ENCODE measurements at places on chromosomes 16 and 17. TPM values are rescaled to one million over a fixed set of nuclear protein-coding genes. Genes with fewer than 3 reads are reported as not detected.
A peak's percentile ranks its signal among the peaks of the same experiment; 100 is the strongest.

ABI3 gene
- total RNA-seq = 0.31 TPM

WNK4 gene
- 22.8 TPM for total RNA-seq

HIC1 gene
- total RNA-seq = 14.5 TPM

OR1A1 gene
- total RNA-seq = not detected

TMEM204 gene
- total RNA-seq = not detected

KRT33B gene
- not detected for total RNA-seq

DNA sequence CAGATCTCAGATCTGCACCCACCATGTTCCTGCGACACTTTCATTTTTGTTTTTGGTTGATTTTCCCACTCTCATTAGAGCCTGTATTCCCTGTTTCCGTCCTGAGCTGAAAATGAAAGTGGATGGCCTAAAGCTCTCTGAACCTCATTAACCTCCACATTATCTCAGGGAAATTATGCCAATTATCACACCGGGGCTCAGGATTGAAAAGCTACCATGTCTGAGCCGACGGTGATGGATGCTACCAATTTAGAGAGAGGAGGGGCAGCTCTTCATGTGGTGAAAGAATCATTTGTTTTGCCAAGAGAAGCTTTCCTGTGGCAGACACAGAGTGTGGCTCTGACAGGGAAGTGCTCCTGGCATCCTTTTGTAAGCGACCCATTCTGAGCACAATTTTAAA, 410.4 kb upstream of the CDH11 start:
- H3K4me1 ChIP-seq = peaks cover 15% of the 10 kb centered on the region
- no peak overlapping the region for H3K27ac ChIP-seq
- no peaks in the 10 kb centered on the region for H3K27me3 ChIP-seq
- no peaks in the 10 kb centered on the region for H3K36me3 ChIP-seq
- peak overlapping the region; percentile 38 for H3K4me3 ChIP-seq
- no peak for DNase-seq

DNA sequence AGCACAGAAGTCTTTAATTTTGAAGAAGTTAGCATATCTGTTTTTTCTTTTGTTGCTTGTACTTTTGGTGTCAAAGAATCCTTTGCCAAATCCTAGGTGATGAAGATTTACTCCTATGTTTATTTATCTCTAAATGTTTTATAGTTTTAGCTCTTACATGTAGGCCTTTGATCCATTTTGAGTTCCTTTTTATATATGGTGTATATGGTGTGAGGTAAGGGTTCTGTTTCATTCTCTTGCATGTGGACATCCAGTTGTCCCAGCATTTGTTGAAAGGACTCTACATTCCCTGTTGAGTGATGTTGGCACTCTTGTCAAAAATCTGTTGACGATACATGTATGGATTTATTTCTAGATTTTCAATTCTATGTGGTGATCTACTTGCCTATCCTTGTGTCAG, 62.2 kb downstream of the RNF213 start:
- DNase-seq = no peak
- H3K27me3 ChIP-seq = no peaks in the 10 kb centered on the region
- peaks cover 6% of the 10 kb centered on the region for H3K36me3 ChIP-seq
- H3K27ac ChIP-seq = no peak overlapping the region
- H3K4me3 ChIP-seq = no peak overlapping the region

DNA sequence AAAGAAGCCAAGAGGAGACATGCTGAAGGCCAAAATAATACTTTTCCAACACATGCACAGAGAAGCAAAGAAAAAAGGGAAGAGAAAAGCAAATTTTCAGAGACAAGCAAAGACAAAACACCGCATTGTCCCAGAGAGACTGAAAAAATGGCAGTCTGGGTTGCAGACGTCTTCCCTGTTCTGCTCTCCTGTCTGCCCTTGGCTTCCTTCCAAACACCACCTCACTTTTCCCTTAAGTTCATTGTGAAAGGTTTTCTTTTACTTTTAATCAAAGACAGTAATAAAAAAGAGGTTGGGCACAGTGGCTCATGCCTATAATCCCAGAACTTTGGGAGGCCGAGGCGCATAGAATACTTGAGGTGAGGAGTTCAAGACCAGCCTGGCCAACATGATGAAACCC, 21.2 kb upstream of the VAT1L start:
- no peak overlapping the region for H3K27ac ChIP-seq
- no peaks in the 10 kb centered on the region for H3K36me3 ChIP-seq
- H3K27me3 ChIP-seq = no peaks in the 10 kb centered on the region
- H3K4me3 ChIP-seq = no peak overlapping the region

GRCh38 chr16:27315333-27316037, 1.7 kb downstream of the IL4R start:
- H3K4me3 ChIP-seq = peak overlapping the region; percentile 71
- no peaks in the 10 kb centered on the region for H3K27me3 ChIP-seq
- no peaks in the 10 kb centered on the region for H3K36me3 ChIP-seq
- no peak overlapping the region for H3K27ac ChIP-seq

DNA sequence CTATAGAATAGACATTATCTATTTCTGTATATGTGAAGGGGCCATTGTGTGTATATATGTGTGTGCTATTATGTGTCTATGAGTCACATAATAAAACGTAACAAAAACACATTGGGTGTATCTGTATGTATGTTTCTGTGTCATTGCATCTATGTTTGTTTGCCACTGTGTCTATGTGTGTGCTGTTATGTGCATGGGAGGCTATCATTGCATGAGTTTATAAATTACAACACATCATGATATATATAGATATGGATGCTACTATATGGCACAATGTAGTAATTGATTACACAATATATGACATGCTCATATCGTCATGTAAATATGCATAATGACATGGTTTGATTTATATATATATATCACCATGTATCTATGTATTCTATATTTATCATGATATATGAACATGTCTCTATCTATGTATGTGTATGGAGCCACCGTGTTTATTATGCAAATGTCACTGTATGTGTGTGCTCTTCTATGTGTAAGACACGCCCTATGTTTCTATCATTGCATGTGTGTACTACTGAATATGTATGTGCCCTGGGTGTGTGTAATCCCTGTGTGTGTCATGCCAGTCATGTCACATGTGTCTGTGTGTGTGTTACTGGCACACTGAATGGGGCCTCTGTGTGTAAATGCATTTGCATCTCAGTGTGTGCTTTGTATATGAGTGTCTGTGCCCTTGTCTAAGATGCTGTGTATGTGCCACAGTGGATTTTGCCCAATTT, 1.4 kb upstream of the TSPOAP1 start:
- H3K27me3 ChIP-seq = peaks cover 16% of the 10 kb centered on the region
- peaks cover 7% of the 10 kb centered on the region for H3K4me1 ChIP-seq
- H3K27ac ChIP-seq = no peak overlapping the region
- no peaks in the 10 kb centered on the region for H3K36me3 ChIP-seq
- no peak for DNase-seq
- H3K4me3 ChIP-seq = no peak overlapping the region

Measured in astrocyte (in vitro differentiated cells and primary cell).